ENCODE measurements at places on chromosomes 16 and 17. TPM values are rescaled to one million over a fixed set of nuclear protein-coding genes. Genes with fewer than 3 reads are reported as not detected.

- no peak overlapping the region for H3K4me3 ChIP-seq
- H3K4me1 ChIP-seq = no peaks in the 10 kb centered on the region
- H3K27me3 ChIP-seq = no peaks in the 10 kb centered on the region
- H3K27ac ChIP-seq = no peak overlapping the region
- H3K36me3 ChIP-seq = no peaks in the 10 kb centered on the region
- no peak for DNase-seq
These were observed 209.4 kb downstream of the IRX3 start for GRCh38 chr16:54077050-54077821.

GRCh38 chr16:59169168-59169567 lies 435.1 kb upstream of the GOT2 start:
- H3K36me3 ChIP-seq = no peaks in the 10 kb centered on the region
- DNase-seq = no peak
- no peaks in the 10 kb centered on the region for H3K27me3 ChIP-seq
- no peak overlapping the region for H3K4me3 ChIP-seq
- no peaks in the 10 kb centered on the region for H3K4me1 ChIP-seq

DNA sequence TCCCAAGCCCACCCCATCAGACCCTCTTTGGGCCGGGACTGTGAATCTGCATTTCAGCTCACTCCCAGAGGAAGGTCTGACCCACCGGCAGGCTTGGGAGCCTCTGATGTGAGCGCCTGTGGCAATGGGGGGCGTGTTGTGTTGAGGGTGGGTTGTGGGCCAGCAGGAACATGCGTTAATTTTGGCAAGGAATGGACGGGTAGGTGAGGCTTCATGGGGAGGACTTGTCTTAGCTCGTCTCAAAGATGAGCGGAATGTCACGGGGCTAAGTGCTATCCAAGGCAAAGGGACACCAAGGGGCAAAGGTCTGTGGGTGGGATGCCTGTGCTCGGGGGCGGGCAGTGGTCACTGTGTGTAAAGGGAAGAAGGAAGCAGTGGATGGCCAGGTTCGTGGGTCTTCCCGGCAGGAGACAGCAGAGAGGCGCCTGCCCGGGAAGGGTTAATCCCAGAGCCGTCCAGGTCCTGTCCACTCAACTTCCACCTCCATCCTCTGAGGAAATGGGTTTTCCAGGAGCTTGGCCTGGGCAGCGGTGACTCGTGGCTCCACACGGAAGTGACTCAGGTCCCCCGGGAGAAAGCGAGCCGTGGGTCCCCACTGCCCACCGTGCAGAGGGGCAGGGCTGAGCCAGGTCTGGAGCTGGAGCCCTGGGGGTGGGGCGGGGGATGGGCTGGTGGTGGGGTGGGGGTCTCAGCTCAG lies 17.4 kb downstream of the ADGRG1 start:
- H3K27ac ChIP-seq = peak overlapping the region; percentile 28
- peak; percentile 47 for DNase-seq
- no peaks in the 10 kb centered on the region for H3K36me3 ChIP-seq
- no peaks in the 10 kb centered on the region for H3K4me1 ChIP-seq
- no peaks in the 10 kb centered on the region for H3K27me3 ChIP-seq

DNA sequence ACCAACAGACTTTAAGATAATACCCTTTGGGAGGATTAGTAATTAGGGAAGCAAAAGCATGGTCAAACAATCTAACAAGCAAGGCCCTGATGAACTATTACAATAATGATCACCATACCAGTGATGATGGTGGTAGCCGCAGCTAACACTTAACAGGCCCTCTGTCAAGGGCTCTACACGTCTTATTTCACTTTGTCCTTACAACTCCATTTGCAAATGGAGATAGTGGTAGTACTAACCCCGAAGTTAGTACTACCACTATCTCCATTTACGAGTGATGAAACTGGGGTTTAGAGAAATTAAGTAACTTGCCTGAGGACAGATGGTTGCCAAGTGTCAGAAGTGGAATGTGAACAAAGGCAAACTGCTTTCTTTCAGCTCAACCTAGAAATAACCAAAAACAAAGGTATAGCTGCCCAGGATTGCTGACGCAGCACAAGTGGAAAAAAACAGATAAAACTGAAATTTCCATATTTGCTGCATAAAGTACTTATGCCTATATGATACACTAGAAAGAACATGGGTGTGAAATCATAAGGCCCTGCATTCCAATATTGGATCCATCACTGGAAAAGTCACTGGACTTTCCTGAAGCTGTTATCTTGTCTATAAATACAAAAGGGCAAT lies 24.6 kb downstream of the CEP112 start:
- H3K27ac ChIP-seq = no peak overlapping the region
- DNase-seq = no peak
- no peaks in the 10 kb centered on the region for H3K36me3 ChIP-seq
- no peaks in the 10 kb centered on the region for H3K4me1 ChIP-seq
- no peaks in the 10 kb centered on the region for H3K27me3 ChIP-seq

DNA sequence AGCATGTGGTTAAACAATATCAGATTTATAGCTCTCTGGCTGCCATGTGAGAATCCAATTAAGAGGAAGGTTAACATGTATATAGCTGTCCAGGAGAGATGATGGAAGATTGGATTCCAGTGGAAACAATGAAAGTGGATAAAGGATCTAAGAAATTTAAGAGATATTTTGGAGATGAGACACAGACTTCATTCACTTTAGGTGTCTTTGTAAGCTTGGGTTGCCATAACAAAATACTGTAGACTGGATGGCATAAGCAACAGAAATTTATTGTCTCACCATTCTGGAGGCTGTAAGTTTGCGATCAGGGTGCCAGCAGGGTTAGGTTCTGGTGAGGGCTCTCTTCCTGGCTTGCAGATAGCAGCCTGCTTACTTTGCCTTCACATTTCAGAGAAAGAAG lies 155.9 kb upstream of the MYOCD start:
- H3K4me1 ChIP-seq = no peaks in the 10 kb centered on the region
- no peak overlapping the region for H3K4me3 ChIP-seq
- no peak overlapping the region for H3K27ac ChIP-seq
- H3K36me3 ChIP-seq = no peaks in the 10 kb centered on the region
- DNase-seq = no peak
- no peaks in the 10 kb centered on the region for H3K27me3 ChIP-seq

DNA sequence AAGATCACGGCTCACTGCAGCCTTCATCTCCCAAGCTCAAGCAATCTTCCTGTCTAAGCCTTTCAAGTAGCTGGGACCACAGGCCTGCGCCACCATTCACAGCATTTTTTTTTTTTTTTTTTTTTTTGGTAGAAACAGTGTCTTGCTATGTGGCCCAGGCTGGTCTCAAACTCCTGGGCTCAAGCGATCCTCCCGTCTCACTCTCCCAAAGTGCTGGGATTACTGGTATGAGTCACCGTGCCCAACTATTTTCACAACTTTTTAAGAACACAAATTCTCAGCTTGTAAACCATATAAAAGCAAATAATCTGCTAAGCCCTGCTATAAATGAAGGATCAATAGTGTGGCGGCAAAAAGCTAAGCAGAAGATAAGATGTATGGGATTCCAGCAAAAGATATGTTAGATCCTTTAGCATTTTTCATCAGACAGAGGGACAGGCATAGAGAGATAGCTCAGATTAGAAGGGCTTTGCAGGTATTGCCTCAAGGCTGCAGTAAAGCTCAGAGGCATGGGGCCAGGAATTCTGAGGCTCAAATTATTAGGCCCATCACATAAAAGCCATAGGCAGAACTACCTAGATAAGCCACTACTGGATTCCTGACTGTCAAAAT lies 55.1 kb downstream of the EMP2 start:
- no peak overlapping the region for H3K4me3 ChIP-seq
- no peak for DNase-seq
- H3K27ac ChIP-seq = no peak overlapping the region
- H3K27me3 ChIP-seq = no peaks in the 10 kb centered on the region

DNA sequence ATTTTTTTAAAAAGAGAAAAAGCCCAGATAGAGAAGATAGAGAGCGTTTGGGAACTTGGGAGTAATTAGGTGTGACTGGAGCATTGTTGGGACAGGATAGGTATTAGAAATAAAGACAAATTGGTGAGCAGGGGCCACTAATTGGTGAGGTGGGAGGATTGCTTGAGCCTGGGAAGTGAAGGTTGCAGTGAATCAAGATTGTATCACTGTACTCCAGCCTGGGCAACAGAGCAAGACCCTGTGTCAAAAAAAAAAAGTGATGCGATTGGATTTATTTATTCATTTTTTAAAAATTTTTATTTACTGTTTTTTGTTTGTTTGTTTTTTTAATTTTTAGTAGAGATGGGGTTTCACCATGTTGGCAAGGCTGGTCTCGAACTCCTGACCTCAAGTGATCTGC lies 5.1 kb downstream of the CASC3 start:
- H3K36me3 ChIP-seq = peaks cover 18% of the 10 kb centered on the region
- no peak for DNase-seq
- H3K4me3 ChIP-seq = no peak overlapping the region
- no peaks in the 10 kb centered on the region for H3K4me1 ChIP-seq

DNA sequence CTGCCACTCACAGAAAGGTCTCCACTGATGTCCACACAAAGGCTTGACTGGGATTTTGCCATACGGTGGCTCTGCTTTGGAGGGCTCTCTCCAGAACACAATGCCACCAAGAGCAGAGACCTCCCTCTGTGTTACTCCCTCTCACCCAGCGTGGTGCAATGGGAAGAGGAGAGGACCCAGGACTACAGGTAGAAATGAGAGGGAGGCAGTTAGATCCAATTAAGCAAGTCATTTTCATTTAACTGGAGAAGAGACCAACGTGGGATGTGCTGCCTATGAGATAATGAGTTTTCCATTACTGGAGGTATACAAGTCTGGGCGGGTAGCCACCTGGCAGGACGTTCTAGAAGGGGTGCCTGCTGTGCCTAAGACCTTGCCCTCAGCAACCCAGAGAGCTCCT lies 34.2 kb downstream of the TOM1L2 start:
- H3K36me3 ChIP-seq = no peaks in the 10 kb centered on the region
- no peak for DNase-seq
- no peak overlapping the region for H3K27ac ChIP-seq

DNA sequence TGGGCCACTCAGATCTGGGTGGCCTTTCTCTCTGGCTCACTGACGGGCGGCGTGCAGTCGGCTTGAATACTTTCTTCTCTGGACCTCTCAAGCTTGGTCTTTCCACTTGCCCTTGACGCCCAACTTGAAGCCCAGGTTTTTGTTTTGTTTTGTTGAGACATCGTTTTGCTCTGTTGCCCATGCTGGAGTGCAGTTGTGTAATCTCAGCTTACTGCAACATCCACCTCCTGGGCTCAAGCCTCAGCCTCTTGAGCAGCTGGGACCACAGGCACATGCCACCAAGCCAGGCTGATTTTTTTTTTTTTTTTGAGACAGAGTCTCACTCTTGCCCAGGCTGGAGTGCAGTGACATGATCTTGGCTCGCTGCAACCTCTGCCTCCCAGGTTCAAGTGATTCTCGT lies 22.7 kb upstream of the KIF19 start:
- no peak overlapping the region for H3K27ac ChIP-seq
- H3K4me3 ChIP-seq = no peak overlapping the region
- H3K27me3 ChIP-seq = no peaks in the 10 kb centered on the region
- H3K36me3 ChIP-seq = no peaks in the 10 kb centered on the region

- H3K27me3 ChIP-seq = no peaks in the 10 kb centered on the region
- H3K27ac ChIP-seq = no peak overlapping the region
- no peaks in the 10 kb centered on the region for H3K4me1 ChIP-seq
- no peak for DNase-seq
- no peak overlapping the region for H3K4me3 ChIP-seq
These were observed 7.8 kb upstream of the GSE1 start for GRCh38 chr16:85605051-85605911.

- DNase-seq = no peak
- H3K27ac ChIP-seq = no peak overlapping the region
- no peaks in the 10 kb centered on the region for H3K4me1 ChIP-seq
- no peaks in the 10 kb centered on the region for H3K36me3 ChIP-seq
- H3K4me3 ChIP-seq = no peak overlapping the region
These were observed 126.6 kb downstream of the RPTOR start for GRCh38 chr17:80671039-80671824.

GRCh38 chr17:61335845-61336655 lies 63.6 kb upstream of the TBX2 start:
- DNase-seq = peak; percentile 45
- H3K4me1 ChIP-seq = peaks cover 12% of the 10 kb centered on the region
- H3K27ac ChIP-seq = no peak overlapping the region
- H3K4me3 ChIP-seq = no peak overlapping the region
- H3K36me3 ChIP-seq = no peaks in the 10 kb centered on the region
- no peaks in the 10 kb centered on the region for H3K27me3 ChIP-seq

DNA sequence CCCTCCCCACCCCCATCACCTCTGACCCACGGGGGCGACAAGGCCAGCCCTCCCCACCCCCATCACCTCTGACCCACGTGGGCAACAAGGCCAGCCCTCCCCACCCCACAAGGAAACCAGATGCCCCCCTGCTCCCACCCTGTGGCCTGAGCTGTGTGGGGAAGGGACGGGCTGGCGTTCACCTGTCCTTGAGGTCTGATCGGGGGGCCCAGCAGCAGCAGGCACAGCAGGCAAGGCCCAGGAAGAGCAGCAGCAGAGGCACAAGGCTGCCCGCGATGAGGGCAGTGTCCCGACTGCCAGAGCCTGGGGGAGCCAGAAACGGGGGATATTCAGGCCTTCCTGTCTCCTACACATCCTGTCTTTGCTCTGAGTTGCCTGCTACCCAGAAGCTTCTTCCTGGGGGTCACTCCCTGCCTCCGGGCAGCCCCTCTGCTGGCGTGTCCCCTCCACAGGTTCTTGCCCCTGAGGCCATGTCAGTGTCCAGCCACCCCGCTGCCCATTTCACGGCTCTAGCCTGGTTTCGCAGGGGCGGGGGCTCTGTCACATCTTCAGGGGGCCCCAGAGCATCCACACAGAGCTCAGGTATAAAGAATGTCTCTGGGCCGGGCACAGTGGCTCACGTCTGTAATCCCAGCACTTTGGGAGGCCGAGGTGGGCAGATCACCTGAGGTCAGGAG lies 6.8 kb downstream of the SCARF1 start:
- no peak overlapping the region for H3K4me3 ChIP-seq
- no peaks in the 10 kb centered on the region for H3K27me3 ChIP-seq
- no peak for DNase-seq
- H3K4me1 ChIP-seq = no peaks in the 10 kb centered on the region
- peaks cover 14% of the 10 kb centered on the region for H3K36me3 ChIP-seq

Gene KRTAP9-8
- total RNA-seq = not detected

Gene KRTAP9-4
- total RNA-seq = not detected

Gene TSR1
- 12.0 TPM for total RNA-seq

Gene ATP2A1
- total RNA-seq = 0.87 TPM
